ENCODE measurements at places on chromosomes 1 and 21. TPM values are rescaled to one million over a fixed set of nuclear protein-coding genes. Genes with fewer than 3 reads are reported as not detected.

GRCh38 chr1:202017749-202018467, 7.5 kb downstream of the ELF3 start:
- H3K4me3 ChIP-seq: no peak overlapping the region
- H3K27me3 ChIP-seq: no peaks in the 10 kb centered on the region
- no peaks in the 10 kb centered on the region for H3K4me1 ChIP-seq

- H3K27ac ChIP-seq: no peak overlapping the region
- peaks cover 4% of the 10 kb centered on the region for H3K36me3 ChIP-seq
- H3K4me1 ChIP-seq: no peaks in the 10 kb centered on the region
- DNase-seq: no peak
- H3K27me3 ChIP-seq: no peaks in the 10 kb centered on the region
Observed at GRCh38 chr1:31257213-31257612, 17.5 kb upstream of the NKAIN1 start.

GRCh38 chr1:156129687-156130577, 15.4 kb downstream of the LMNA start:
- no peaks in the 10 kb centered on the region for H3K27me3 ChIP-seq
- H3K4me1 ChIP-seq: peaks cover 23% of the 10 kb centered on the region
- peaks cover 2% of the 10 kb centered on the region for H3K36me3 ChIP-seq
- H3K27ac ChIP-seq: no peak overlapping the region
- no peak overlapping the region for H3K4me3 ChIP-seq

- no peaks in the 10 kb centered on the region for H3K27me3 ChIP-seq
- no peak overlapping the region for H3K4me3 ChIP-seq
- H3K4me1 ChIP-seq: no peaks in the 10 kb centered on the region
- no peaks in the 10 kb centered on the region for H3K36me3 ChIP-seq
- no peak overlapping the region for H3K27ac ChIP-seq
- DNase-seq: no peak
Observed at GRCh38 chr1:173341307-173341706, 134.2 kb upstream of the TNFSF4 start.

- no peak for DNase-seq
- H3K27me3 ChIP-seq: no peaks in the 10 kb centered on the region
- no peak overlapping the region for H3K27ac ChIP-seq
- no peak overlapping the region for H3K4me3 ChIP-seq
Observed at GRCh38 chr1:30511106-30511505, 212.3 kb downstream of the MATN1 start.

ITLN2 gene
- total RNA-seq: not detected

- no peaks in the 10 kb centered on the region for H3K36me3 ChIP-seq
- no peaks in the 10 kb centered on the region for H3K27me3 ChIP-seq
Observed at GRCh38 chr1:102098081-102098480, 101.4 kb upstream of the OLFM3 start.

DNA sequence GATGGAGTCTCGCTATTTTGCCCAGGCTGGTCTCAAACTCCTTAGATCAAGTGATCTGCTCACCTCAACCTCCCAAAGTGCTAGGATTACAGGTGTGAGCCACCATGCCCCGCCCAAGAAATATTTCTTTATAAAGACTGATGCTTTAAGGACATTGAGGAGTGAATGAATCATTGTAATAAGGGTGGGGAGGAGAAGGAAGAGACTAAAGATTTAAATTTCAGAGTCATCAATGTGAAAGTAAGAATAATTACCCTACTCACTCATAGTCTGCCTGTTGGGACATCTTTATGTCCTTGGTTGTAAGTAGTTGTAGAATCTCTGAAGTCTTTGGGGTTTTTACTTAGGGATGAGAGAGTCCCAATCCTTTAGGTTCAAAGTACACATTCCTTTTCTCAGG, 7.3 kb downstream of the KDM1A start:
- H3K4me3 ChIP-seq: no peak overlapping the region
- no peaks in the 10 kb centered on the region for H3K27me3 ChIP-seq
- H3K36me3 ChIP-seq: no peaks in the 10 kb centered on the region
- no peak overlapping the region for H3K27ac ChIP-seq

- peaks cover 2% of the 10 kb centered on the region for H3K4me1 ChIP-seq
- no peak overlapping the region for H3K27ac ChIP-seq
- no peaks in the 10 kb centered on the region for H3K27me3 ChIP-seq
- no peak for DNase-seq
- no peak overlapping the region for H3K4me3 ChIP-seq
Observed at GRCh38 chr1:173688300-173688699, 18.6 kb upstream of the ANKRD45 start.

DNA sequence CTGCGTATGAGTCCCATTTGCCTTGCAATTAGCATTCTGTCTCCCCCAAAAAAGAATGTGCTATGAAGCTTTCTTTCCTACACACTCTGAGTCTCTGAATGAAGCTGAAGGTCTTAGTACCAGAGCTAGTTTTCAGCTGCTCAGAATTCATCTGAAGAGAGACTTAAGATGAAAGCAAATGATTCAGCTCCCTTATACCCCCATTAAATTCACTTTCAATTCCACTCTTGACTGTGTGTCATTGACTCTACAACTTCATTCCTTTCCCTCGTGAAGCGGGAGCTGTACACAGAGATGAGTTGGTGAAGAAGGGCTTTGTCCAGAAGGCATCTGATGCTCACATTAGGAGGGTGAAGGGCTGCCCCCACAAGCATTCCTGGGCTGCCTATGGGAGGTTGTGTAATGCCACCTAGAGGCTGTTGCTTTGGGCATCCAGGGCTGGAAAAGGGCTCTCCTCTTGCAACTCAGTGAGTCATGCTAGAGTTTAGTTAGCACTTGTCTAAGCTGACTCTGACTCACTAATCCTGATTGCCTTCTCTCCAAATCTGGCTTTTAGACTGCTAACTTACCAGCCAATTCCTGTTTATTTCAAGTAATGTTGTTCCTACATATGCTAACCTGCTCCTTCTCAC, 1.8 kb downstream of the SPRR1B start:
- H3K4me1 ChIP-seq: no peaks in the 10 kb centered on the region
- DNase-seq: no peak
- H3K27me3 ChIP-seq: peaks cover 2% of the 10 kb centered on the region
- H3K36me3 ChIP-seq: no peaks in the 10 kb centered on the region

GRCh38 chr1:210758761-210759160, 375.2 kb downstream of the KCNH1 start:
- DNase-seq: no peak
- peaks cover 16% of the 10 kb centered on the region for H3K27me3 ChIP-seq
- H3K27ac ChIP-seq: no peak overlapping the region
- H3K4me1 ChIP-seq: no peaks in the 10 kb centered on the region
- H3K4me3 ChIP-seq: no peak overlapping the region
- H3K36me3 ChIP-seq: no peaks in the 10 kb centered on the region

DNA sequence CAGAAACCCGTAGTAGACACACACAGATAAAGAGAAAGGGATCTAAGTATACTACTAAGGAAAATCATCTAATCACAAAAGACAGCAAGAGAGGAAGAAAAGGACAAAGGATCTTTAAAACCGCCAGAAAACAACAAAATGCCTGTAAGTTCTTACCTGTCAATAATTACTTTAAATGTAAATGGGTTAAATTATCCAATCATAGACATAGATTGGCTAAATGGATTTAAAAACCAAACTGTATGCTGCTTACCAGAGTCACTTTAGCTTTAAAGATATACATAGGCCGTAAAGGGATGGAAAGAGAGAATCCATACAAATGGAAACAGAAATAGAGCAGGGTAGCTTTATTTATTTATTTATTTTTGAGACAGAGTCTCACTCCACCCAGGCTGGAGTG, 44.0 kb downstream of the FLVCR1 start:
- no peaks in the 10 kb centered on the region for H3K27me3 ChIP-seq
- H3K36me3 ChIP-seq: no peaks in the 10 kb centered on the region
- H3K27ac ChIP-seq: no peak overlapping the region
- no peak overlapping the region for H3K4me3 ChIP-seq

DNA sequence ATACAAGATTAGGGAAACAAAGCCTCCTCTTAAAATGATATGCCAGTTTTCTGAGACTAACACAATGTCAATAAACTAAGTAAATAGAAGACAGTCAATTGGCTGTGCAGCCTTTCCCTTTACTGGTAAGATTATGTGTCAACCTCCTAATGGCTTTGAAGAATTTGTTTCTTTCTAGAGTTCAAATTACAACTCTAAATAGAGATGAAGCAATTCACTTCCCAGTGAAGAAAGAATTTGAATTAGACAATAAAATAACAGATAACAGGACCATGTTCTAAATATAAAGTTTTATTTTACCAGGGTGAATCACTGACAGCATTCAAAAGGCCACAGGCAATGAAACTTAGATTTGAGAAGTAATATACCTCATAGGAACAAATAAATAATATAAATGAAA, 680.3 kb downstream of the PLA2G4A start:
- no peaks in the 10 kb centered on the region for H3K36me3 ChIP-seq
- H3K4me3 ChIP-seq: no peak overlapping the region
- H3K4me1 ChIP-seq: no peaks in the 10 kb centered on the region
- H3K27me3 ChIP-seq: no peaks in the 10 kb centered on the region
- no peak for DNase-seq

DNA sequence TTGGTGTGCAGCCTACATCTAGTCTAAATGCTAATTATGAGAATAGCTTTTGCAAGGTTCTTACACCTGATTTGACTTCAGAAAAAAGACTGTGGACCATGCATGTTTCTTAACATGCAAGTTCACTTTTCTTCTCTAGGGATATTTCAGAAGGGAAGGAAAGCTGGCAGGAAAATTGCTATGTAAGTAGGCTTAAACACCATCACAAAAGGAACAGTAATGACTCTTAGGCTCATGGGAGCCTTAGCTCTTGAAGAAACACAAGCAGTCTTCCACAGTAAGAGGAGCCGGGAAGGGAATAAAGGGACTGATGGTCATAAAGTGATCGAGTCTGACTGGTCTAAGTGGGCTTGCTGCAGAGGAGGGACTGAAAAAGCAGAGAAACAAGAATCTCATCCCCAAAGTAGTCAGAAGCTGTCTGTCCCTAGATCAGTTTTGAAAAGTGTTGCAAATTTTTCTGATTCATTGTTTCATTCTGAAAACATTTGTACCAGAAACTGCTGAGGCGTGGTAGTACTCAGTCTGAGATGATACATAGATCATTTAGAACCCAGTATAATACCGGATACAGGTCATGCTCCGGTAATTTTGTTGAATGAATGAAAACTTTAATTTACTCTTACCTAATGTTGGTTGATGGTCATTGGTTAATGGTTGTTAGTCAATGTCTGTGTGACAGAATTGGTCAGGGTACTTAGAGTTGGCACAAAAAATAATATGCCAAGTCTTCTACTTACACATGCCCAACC, 40.9 kb downstream of the SMYD2 start:
- no peak for DNase-seq
- no peaks in the 10 kb centered on the region for H3K27me3 ChIP-seq
- peaks cover 7% of the 10 kb centered on the region for H3K36me3 ChIP-seq
- H3K27ac ChIP-seq: no peak overlapping the region
- H3K4me3 ChIP-seq: no peak overlapping the region

GRCh38 chr1:235421751-235422150, 54.5 kb downstream of the TBCE start:
- H3K27ac ChIP-seq: no peak overlapping the region
- H3K4me3 ChIP-seq: no peak overlapping the region

HORMAD1 gene
- 0.55 TPM for total RNA-seq

- H3K4me3 ChIP-seq: no peak overlapping the region
- no peaks in the 10 kb centered on the region for H3K27me3 ChIP-seq
- H3K4me1 ChIP-seq: no peaks in the 10 kb centered on the region
- H3K36me3 ChIP-seq: no peaks in the 10 kb centered on the region
- no peak overlapping the region for H3K27ac ChIP-seq
Observed at GRCh38 chr21:21929789-21930188, 931.6 kb downstream of the NCAM2 start.

- peaks cover 28% of the 10 kb centered on the region for H3K4me1 ChIP-seq
- H3K4me3 ChIP-seq: no peak overlapping the region
- H3K36me3 ChIP-seq: no peaks in the 10 kb centered on the region
- no peaks in the 10 kb centered on the region for H3K27me3 ChIP-seq
Observed at GRCh38 chr1:179038528-179039281, 13.0 kb downstream of the FAM20B start.

DNA sequence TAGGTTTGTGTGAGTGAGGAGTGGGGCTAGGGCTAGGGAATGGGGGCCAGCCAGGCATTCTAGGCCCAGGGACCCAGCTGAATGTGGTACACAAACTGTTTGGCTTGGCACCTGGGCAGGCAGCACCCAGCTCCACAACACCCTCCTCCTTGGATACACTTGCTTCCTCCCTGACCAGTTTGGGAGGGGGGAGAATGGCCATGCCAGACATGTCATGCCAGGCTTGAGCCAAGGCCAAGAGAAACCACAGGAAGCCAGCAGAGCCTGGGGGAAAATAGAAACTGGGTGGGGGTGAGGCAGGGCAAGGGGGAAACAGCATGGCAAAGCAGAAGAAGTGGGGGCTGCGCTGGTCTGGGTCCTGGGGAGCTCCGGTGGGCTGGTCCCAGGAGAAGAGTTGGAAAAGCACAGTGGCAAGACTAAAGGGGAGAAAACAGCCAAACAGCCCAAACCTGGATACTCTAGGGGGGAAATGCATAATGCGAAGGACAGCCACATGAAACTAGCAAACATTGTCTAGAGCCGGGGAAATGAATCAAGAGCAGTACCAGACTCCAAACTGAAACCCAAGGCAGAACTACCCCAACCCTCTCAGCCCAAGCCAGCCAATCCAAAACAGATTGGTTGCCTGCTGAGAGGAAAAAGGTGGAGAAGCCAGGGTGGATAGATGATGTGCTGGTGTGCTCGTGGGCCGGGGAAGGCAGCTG, 47.9 kb downstream of the LGR6 start:
- no peak for DNase-seq
- no peaks in the 10 kb centered on the region for H3K27me3 ChIP-seq
- no peaks in the 10 kb centered on the region for H3K36me3 ChIP-seq

DNA sequence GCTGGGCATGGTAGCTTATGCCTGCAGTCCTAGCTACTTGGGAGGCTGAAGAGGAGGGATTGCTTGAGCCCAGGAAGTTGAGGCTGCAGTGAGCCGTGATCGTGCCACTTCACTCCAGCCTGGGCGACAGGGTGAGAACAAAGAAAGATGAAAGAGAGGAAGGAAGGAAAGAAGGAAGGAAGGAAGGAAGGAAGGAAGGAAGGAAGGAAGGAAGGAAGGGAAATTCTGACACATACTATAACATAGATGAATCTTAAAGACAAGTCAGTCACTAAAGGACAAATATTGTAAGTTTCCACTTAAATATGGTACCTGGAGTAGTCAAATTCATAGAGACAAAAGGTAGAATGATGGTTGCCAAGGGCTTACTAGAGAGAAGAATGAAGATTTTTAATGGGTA, 108.0 kb upstream of the CACHD1 start:
- H3K4me1 ChIP-seq: no peaks in the 10 kb centered on the region
- H3K36me3 ChIP-seq: no peaks in the 10 kb centered on the region
- no peak for DNase-seq
- H3K4me3 ChIP-seq: no peak overlapping the region
- peaks cover 2% of the 10 kb centered on the region for H3K27me3 ChIP-seq

All from T-cell (primary cell).